ENCODE measurements at places on chromosomes 1 and 21. TPM values are rescaled to one million over a fixed set of nuclear protein-coding genes. Genes with fewer than 3 reads are reported as not detected.

IER5 gene
- total RNA-seq: 47.9 TPM

GRCh38 chr1:47866601-47867437, 130.4 kb downstream of the TRABD2B start:
- peaks cover 6% of the 10 kb centered on the region for H3K4me1 ChIP-seq
- no peaks in the 10 kb centered on the region for H3K27me3 ChIP-seq
- no peak overlapping the region for H3K27ac ChIP-seq
- H3K4me3 ChIP-seq: no peak overlapping the region
- DNase-seq: no peak

OLIG2 gene
- total RNA-seq: not detected

- no peaks in the 10 kb centered on the region for H3K27me3 ChIP-seq
- peaks cover 9% of the 10 kb centered on the region for H3K36me3 ChIP-seq
- H3K4me1 ChIP-seq: no peaks in the 10 kb centered on the region
- no peak overlapping the region for H3K4me3 ChIP-seq
- DNase-seq: no peak
Measured at GRCh38 chr1:91682882-91683597, 182.4 kb downstream of the CDC7 start.

DNA sequence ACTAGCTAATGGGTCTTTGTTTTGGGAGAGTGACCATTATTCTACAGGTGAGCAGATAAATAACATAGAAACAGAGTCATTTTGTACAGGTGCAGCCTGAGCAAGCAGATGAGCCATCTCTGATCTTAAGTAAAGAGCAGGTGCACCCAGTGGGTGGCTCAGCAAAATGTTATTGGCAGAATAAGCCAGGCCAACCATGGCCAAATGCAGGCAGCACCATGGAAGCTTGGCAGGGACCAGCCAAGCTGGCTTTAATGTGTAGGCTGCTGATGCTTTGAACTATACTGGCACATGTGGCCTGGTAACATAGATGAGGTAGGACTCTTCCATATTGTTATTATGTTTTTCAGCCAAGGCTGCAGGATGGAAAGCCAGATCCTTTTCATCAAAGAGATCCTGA, 553.3 kb upstream of the ZRANB2 start:
- no peaks in the 10 kb centered on the region for H3K27me3 ChIP-seq
- DNase-seq: no peak
- no peak overlapping the region for H3K4me3 ChIP-seq
- no peak overlapping the region for H3K27ac ChIP-seq

KPRP gene
- not detected for total RNA-seq

GRCh38 chr1:229068270-229068987, 202.5 kb upstream of the RAB4A start:
- H3K36me3 ChIP-seq: no peaks in the 10 kb centered on the region
- H3K27ac ChIP-seq: peak overlapping the region; percentile 30
- H3K27me3 ChIP-seq: no peaks in the 10 kb centered on the region

DNA sequence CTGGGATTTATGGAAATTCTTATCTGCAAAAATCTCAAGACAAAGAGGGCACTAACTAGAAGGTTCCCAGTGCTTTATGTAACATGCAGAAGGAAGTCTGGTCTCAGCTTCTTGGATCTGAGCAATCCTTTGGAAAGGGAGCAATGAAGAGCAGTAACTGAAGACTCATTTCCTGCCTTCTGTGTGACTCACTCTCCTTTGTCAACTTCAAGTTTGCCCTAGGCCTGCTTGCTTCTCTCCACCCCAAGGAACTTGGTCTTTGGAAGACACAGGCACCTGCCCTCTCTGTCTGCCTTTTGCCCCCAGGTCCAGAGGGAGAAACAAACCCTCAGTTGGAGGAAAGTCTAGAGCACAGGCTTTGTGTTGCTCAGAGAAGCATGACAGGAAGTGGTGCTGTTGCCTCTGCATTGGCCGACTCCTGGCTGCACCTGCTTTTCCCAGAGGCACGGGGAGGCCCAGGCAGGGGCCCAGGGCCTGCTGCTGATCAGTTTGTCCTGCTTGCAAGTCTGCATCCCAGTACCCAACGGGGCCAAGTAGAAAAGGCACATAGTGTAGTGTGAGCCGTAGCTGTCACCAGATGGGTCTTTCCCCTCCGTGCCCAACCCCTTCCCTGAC, 137.2 kb downstream of the DHRS3 start:
- peaks cover 56% of the 10 kb centered on the region for H3K4me1 ChIP-seq
- peak; percentile 79 for DNase-seq
- H3K27ac ChIP-seq: peak overlapping the region; percentile 88
- H3K36me3 ChIP-seq: no peaks in the 10 kb centered on the region

DNA sequence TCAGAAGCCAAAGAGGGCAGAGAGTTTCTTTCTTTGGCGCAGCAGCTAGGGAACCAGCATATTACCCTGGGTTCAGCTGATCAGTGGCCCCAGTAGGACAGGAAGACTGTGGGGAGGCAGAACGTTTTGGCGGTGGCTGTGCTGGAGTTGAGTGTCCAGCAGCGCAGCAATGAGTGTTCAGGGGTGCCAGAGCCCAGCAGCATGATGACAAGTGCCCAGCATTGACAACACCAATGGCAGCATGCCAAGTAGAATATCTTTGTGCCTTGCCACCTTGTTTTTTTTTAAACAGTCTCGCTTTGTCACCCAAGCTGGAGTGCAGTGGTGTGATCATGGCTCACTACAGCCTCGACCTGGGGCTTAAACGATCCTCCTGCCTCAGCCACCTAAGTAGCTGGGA, 106.7 kb upstream of the CDC42BPA start:
- no peak overlapping the region for H3K4me3 ChIP-seq
- H3K27me3 ChIP-seq: no peaks in the 10 kb centered on the region
- DNase-seq: no peak
- peaks cover 4% of the 10 kb centered on the region for H3K4me1 ChIP-seq
- no peaks in the 10 kb centered on the region for H3K36me3 ChIP-seq

DMBX1 gene
- total RNA-seq: not detected

SH3BGR gene
- not detected for total RNA-seq

TAS1R1 gene
- not detected for total RNA-seq

- H3K27ac ChIP-seq: no peak overlapping the region
- H3K4me1 ChIP-seq: no peaks in the 10 kb centered on the region
- peak overlapping the region; percentile 48 for H3K4me3 ChIP-seq
- no peaks in the 10 kb centered on the region for H3K36me3 ChIP-seq
- H3K27me3 ChIP-seq: no peaks in the 10 kb centered on the region
- no peak for DNase-seq
Measured at GRCh38 chr1:193417945-193418744, 231.7 kb upstream of the B3GALT2 start.

DNA sequence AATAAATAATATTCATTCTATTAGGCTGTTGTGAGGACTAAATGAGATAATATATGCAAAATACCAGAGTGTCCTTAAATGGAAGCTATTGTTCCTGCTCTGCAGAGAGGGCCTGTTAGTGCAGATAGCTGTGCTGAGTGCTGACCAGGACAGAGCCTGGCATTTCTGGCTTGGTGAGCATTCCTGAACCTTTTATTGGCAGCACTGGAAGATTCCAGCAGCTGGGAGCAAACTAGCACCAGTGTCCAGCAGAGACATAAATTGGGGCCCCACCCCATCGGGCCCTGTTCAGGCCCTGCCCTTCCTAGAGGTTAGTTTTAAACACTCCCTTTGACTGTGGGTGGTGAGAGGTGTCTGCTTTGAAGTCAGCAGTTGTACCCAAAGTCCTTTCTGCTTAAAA, 85.9 kb upstream of the GADD45A start:
- H3K4me3 ChIP-seq: no peak overlapping the region
- no peaks in the 10 kb centered on the region for H3K27me3 ChIP-seq
- DNase-seq: no peak

- H3K4me3 ChIP-seq: no peak overlapping the region
- H3K36me3 ChIP-seq: no peaks in the 10 kb centered on the region
- DNase-seq: no peak
- H3K27ac ChIP-seq: no peak overlapping the region
- H3K27me3 ChIP-seq: no peaks in the 10 kb centered on the region
- H3K4me1 ChIP-seq: no peaks in the 10 kb centered on the region
Measured at GRCh38 chr1:44084998-44085675, 33.5 kb upstream of the KLF17 start.

ANGPTL1 gene
- total RNA-seq: 30.8 TPM

DNA sequence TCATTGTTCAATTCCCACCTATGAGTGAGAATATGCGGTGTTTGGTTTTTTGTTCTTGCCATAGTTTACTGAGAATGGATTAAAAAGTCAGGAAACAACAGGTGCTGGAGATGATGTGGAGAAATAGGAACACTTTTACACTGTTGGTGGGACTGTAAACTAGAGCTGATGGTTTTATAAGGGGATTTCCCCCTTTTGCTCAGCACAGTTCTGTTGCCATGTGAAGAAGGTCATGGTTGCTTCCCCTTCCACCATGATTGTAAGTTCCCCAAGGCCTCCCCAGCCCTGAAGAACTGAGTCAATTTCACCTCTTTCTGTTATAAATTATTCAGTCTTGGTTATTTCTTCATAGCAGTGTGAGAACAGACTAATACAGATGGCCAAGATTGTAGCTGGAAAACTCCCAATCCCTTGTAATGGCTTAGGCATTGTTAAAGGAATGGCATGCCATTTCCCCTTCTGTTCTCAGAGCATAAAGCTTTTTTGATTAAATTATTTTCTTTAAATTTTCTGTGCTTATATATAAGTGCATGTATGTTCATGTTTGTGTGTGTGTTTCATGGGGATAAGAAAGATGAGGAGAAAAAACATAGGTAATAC, 144.8 kb downstream of the BACH1 start:
- H3K4me3 ChIP-seq: no peak overlapping the region

DNA sequence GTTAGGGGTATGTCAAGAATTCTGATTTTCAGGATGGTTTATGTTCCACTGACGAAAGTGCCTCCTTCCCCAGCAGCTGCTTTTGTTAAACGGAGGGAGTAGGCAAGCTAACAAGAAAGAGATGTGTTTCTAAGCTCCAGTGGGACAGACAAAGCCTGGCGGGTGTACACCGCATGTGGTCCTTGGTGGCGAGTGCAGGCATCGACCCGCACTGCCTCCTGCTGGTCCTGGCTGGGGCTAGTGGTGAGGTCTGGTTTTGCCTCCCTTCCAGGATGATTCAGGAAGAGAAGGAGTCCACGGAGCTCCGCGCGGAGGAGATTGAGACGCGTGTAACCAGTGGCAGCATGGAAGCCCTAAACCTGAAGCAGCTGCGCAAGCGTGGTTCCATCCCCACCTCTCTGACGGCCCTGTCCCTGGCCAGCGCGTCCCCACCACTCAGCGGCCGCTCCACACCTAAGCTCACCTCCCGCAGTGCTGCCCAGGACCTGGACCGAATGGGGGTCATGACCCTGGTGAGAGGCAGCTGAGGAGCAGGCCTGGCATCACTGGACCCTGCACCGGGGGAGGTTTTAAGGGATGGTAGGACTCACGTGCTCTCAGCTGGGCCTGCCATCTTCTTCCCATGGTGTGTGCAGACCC, 29.0 kb downstream of the PPFIA4 start:
- no peak overlapping the region for H3K27ac ChIP-seq
- H3K4me1 ChIP-seq: no peaks in the 10 kb centered on the region
- DNase-seq: no peak
- H3K4me3 ChIP-seq: no peak overlapping the region
- H3K36me3 ChIP-seq: peaks cover 8% of the 10 kb centered on the region

ZMYND12 gene
- total RNA-seq: not detected

- no peak for DNase-seq
- no peak overlapping the region for H3K4me3 ChIP-seq
- no peaks in the 10 kb centered on the region for H3K27me3 ChIP-seq
- H3K36me3 ChIP-seq: no peaks in the 10 kb centered on the region
Measured at GRCh38 chr21:29372063-29372802, 73.5 kb downstream of the BACH1 start.

FALEC gene
- not detected for total RNA-seq

DNA sequence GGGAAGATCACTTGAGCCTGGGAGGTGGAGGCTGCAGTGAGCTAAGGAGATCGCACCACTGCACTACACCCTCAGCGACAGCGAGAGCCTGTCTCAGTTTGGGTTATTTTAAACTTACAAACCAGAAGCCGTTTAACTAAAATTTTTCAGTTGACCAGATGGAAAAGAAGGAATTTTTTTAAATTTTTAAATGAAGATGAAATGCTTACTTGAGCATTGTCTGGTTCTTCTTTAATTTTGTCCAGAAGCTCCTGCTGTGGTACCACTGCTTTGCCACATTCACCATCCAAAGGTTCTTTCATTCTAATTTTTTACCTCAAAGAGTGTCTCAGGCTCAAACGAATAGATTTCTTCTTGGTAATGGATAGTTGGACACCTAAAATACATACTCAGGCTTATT, 1.4 kb downstream of the ZMYM6 start:
- H3K27ac ChIP-seq: peak overlapping the region; percentile 91
- no peaks in the 10 kb centered on the region for H3K27me3 ChIP-seq
- DNase-seq: no peak
- H3K4me3 ChIP-seq: peak overlapping the region; percentile 65
- peaks cover 16% of the 10 kb centered on the region for H3K4me1 ChIP-seq

NPHS2 gene
- not detected for total RNA-seq
